GOT3 (cell line): ENCODE measurements at places on chromosomes 16 and 17.

DNA sequence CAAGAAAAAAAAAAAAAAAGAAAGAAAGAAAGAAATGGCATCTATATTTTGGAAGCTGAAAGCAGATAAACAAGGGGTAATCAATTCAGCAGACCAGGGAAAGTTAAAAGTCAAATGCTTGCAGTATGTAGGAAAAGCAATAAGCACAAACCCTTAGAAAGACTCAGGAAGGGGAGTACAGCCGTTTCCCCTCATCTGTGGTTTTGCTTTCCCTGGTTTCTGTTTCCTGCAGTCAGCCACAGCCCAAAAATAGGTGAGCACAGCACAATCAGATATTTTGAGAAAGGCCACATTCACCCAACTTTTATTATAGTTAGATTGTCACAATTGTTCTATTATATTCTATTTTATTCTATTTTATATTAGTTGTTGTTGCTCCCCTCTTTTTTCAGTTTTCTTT lies 14.4 kb upstream of the ALOX12 start:
- DNase-seq, result no peak

DNA sequence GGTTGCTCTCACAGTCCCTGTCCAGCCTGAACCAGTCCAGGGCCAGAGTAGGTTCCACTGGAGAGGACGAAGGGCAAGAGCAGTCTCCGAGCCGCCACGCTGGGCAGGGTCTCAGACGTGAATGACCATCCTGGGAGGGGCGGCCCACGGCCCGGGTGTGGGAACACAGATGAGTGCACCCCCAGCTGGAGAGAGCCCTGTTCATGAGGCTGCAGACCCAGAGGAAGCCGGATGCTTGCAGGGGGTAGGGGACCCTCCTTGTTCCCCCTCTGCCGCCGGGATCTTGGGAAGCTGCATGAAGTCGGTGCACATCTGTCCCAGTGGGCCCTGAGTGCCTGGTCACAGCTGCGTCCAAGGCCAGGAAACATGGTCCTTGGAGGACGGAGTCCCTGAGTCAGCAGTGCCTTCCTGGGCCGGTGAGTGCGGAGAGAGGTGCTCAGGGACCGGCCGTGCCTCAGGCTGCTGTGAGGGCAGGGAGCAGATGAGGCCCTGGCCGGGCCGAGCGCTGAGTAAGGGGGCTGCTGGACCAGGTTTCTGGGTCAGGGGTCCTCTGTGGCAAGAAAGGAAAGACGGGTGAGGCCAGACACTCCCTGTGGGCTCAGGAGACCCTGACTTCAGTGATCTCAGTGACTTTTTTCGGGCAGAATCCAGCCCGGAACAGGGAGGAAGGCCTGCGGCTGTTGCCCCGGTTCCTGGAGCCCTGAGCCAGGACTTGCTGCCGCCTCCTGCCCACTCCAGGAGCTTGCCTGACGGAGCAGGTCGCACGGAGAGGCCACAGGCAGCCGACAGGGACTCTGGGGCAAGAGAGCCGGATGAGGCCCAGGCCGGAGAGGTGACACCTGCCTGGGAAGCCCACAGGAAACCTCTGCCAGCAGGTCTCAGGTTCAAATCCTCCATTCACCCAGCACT lies 45.8 kb downstream of the ACTG1 start:
- no peak for DNase-seq

- no peak for DNase-seq
Observed at GRCh38 chr17:58534901-58535421, 20.5 kb upstream of the MTMR4 start.

DNA sequence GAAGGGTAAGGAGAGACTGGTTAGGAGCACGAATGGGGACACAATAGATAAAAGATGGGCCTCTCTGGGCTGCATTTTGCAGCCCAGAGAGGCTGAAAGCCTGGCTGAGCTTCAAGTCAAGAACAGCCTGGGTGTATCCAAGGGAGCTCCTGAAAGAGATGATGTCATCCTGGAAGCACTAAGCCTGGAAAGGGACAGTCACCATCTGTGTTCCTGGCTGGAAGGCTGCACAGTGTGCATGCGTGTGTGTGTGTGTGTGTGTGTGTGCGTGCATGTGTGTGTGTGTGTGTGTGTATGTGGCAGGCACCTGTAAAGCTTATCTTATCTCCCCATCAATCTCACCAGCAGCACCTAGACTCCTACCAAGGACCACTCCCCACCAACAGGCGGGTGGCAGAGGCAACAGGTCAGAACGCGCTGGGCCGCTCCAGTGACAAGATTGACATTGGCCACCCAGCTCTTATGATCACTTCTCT lies 44.1 kb downstream of the COG7 start:
- DNase-seq, result no peak

- DNase-seq, result no peak
Observed at GRCh38 chr17:30279156-30279555, 12.6 kb downstream of the BLMH start.

GRCh38 chr17:45018848-45019711 lies 32.4 kb downstream of the DCAKD start:
- DNase-seq, result no peak

- no peak for DNase-seq
Observed at GRCh38 chr16:49491106-49491670, 117.6 kb downstream of the C16orf78 start.

- no peak for DNase-seq
Observed at GRCh38 chr16:17364319-17365210, 106.2 kb downstream of the XYLT1 start.

DNA sequence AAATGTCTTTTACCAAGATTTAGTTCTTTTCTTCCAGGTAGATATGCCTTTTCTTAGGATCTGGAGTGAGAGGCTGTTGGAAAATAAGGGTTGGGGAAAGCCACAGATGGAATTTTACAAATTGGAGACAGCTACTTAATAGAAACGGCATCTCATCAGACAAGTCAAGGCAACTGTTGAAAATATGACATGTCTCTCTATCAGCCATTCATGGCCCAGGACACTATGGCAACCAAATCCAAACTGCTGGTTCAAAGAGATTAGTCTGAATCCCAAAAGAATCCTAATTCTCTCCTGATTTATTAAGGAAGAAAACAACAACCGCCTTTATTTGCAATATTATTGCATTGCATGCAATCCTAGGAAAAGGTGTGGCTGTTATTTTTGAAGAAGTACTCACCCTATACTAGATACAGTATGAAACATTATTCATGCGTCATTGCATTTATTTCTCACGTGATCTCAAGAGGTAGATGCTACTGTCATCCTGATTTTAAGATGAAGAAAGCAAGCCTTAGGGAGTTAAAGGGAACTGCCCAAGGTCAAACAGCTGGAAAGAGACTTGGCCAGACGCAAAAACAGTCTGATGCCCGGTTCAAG lies 12.6 kb upstream of the CEP20 start:
- DNase-seq, result no peak

DNA sequence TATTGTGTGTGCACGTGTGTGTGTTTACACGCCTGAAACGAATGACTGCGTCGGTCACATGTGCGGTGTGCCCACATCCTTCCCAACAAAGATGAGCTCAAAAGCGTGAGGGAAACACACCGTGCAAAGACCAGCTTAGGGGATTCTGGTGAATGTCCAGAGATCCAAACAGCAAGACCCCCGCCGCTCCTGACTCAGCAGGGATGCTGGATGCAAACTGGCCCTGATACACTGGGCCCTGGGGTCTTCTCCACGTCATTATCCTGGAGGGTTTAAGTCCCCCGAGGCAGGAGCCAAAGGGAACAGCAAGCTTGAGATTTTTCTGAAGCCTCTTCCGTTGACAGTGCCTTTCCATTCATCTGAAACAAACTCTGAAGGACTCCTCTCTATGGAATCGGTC lies 59.2 kb downstream of the TBC1D16 start:
- DNase-seq, result no peak

GRCh38 chr17:41496803-41497484 lies 7.2 kb upstream of the KRT36 start:
- DNase-seq, result no peak

GRCh38 chr17:40219594-40220338 lies 662 bp downstream of the WIPF2 start:
- DNase-seq, result no peak

- DNase-seq, result no peak
Observed at GRCh38 chr16:54512467-54512995, 225.9 kb upstream of the IRX3 start.

- no peak for DNase-seq
Observed at GRCh38 chr17:28141313-28141712, 98.8 kb downstream of the NLK start.

- DNase-seq, result no peak
Observed at GRCh38 chr16:55647798-55648197, 8.0 kb upstream of the SLC6A2 start.

DNA sequence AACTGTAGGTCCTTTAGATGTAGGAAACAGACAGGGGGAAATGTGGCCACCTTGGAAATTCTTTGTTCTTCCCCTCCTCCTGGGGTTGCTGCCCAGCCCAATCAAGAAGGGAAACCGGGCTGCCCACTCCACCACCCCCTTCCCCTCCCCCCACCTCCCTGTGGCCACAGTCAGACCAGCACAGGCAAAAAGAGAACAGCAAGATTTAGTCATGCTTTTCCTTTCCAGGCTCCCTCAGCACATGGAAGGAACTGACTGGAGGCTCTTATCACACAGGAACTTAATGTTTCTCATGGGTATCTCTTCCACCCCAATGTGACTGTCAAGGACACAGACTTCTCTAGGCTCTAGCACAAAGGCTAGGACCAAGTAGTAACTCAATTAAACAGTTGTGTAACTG lies 3.0 kb upstream of the CCL1 start:
- DNase-seq, result no peak
